Breast epithelium (tissue), 4 donors: ENCODE measurements at places on chromosomes 3 and 15. TPM values are rescaled to one million over a fixed set of nuclear protein-coding genes. Genes with fewer than 3 reads are reported as not detected.

IMPG2 gene
- 0.32 TPM for total RNA-seq

SLC2A2 gene
- not detected for total RNA-seq

WDR72 gene
- total RNA-seq, result 0.66 TPM

PTH1R gene
- 4.7 TPM for total RNA-seq

CTDSPL gene
- total RNA-seq, result 63.1 TPM

THAP10 gene
- total RNA-seq, result 5.1 TPM

FAM107A gene
- total RNA-seq, result 31.9 TPM

MESP2 gene
- 2.3 TPM for total RNA-seq

SCAANT1 gene
- not detected for total RNA-seq

GNB5 gene
- 43.9 TPM for total RNA-seq

LTF gene
- total RNA-seq, result 190 TPM

GABRR3 gene
- not detected for total RNA-seq

SLC12A1 gene
- total RNA-seq, result under 0.01 TPM

ACOX2 gene
- 31.5 TPM for total RNA-seq

PIERCE2 gene
- total RNA-seq, result 4.3 TPM

IL5RA gene
- not detected for total RNA-seq

TLNRD1 gene
- total RNA-seq, result 16.8 TPM

CHRNB4 gene
- not detected for total RNA-seq

GPR149 gene
- not detected for total RNA-seq

PARP15 gene
- total RNA-seq, result 5.4 TPM

YEATS2 gene
- 32.8 TPM for total RNA-seq

CHRNA7 gene
- 4.8 TPM for total RNA-seq

KY gene
- 1.2 TPM for total RNA-seq

VILL gene
- total RNA-seq, result 11.0 TPM

GREM1 gene
- total RNA-seq, result 21.3 TPM

ST3GAL6 gene
- 16.1 TPM for total RNA-seq

MAP1A gene
- 8.8 TPM for total RNA-seq

XCR1 gene
- under 0.01 TPM for total RNA-seq

EHHADH gene
- 6.7 TPM for total RNA-seq

PXYLP1 gene
- 19.0 TPM for total RNA-seq

ITPKA gene
- not detected for total RNA-seq

SEMA7A gene
- 0.80 TPM for total RNA-seq
